Suppressor macrophage treated with lipopolysaccharide for 1 hour (primary cell): ENCODE measurements at places on chromosomes 1 and 21.

GRCh38 chr1:112244131-112244530 is 151.9 kb upstream of the CTTNBP2NL start:
- no peak for DNase-seq

- peak; percentile 68 for DNase-seq
Observed at GRCh38 chr1:160219062-160219929, 14.1 kb downstream of the PEA15 start.

DNA sequence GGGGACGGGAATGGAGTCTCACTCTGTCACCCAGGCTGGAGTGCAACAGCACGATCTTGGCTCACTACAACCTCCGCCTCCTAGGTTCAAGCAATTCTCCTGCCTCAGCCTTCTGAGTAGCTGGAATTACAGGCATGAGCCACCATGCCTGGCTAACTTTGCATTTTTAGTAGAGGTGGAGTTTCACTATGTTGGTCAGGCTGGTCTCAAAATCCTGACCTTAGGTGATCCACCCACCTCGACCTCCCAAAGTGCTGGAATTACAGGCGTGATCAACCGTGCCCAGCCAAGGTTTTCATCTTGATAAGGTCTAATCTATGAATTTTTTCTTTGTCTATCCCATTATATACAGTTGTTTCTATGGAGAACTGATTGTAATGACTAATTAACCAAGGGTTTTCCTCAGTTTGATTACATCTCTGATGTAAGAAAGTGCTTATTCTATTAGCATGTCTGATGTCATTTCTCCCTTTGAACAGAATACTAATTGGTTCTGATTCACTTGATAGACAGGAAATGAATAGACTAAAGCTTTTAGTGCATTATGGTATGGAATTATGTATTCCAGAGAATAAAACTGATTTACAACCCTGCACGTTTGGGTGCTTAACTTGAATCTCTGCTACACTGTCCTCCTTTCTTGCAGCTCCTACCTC is 11.9 kb downstream of the PACC1 start:
- DNase-seq = peak; percentile 62

DNA sequence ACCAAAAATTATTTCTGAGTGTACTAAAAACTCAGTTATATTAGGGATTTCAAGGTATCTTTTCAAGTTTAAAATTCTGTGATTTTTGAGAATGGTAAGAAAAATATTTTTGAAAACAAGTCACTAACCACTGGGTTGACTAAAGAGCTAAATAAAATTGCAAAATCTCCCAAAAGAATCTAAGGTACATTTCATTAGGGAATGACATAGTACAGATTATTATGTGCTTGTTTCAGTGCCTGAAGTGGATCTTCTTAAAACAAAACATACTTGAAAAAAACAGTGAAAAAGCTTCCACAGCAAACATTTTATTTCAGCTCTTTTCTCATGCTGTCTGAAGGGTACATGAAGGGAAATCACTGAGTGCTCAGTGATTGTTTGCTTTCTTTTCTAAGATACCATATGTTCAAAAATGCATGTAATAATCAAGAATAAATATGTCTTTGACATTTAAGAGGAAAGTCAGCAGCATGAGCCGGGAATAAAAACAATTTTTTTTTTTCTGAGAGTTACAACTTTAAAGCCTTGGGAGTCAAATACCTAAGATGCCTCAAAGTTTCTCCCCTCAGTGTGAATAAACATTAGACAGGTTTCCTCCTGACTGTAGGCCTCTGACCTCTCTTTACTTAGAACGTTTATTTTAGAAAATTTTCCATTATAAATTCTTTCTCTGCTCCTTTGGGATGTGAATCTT is 200.7 kb downstream of the KCNT2 start:
- DNase-seq = no peak

DNA sequence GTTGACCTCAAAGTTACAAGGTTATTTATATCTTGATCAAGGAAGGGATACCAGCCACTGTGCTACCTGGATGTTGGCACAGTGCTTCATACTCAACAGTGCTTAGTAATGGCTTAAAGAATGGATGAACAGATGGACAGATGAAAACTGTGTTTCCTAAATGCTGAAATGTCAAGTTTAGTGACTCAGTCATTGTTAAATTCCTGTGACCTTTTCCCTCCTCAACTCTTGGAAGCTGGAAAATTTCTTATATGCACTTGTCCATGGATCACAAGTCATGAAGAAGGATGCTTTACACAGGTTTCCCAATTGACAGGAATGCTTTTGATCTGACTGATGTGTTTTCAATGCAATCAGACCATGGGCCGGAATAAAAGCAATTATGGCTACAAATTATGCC is 39.6 kb upstream of the SLC19A2 start:
- DNase-seq = no peak

GRCh38 chr1:16298653-16299052 is 53.6 kb downstream of the FBXO42 start:
- peak; percentile 11 for DNase-seq

GRCh38 chr1:90544356-90544755 is 172.7 kb downstream of the BARHL2 start:
- DNase-seq = no peak

DNA sequence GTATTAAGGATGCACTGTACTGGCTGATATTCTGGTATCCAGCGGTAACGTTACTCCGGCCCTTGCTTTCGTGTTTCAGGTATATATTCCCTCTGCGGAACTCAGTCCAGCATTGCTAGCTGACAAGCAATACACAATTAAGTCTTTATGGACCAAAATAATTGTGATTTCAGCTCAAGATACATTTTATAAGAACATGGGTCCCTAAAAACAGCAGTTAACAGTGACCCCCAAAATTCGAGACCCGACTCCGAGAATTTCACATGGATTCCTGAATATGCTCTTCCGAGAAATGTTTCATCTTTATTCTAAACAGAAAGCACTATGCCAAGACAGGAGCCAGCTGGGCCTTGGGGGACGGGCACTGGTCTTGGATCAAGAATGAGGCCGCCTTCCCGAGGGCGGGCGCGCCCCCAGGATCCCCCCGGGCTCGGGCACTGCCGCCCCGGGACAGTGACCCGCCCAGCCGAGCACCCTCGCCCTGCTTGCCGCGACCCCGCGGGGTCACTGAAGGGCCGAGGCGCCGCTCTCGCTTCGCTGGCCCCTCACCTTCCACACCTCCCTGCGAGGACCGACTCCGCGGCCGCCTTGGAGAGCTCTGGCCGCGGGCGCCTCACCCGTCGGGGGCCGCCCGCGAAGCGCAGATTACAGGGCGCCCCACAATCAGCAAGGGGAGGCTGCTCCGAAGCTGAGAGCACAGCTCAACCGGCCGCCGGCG is 610 bp downstream of the SCYL3 start:
- DNase-seq = peak; percentile 56

GRCh38 chr1:199020904-199021303 is 382.1 kb downstream of the PTPRC start:
- DNase-seq = no peak

DNA sequence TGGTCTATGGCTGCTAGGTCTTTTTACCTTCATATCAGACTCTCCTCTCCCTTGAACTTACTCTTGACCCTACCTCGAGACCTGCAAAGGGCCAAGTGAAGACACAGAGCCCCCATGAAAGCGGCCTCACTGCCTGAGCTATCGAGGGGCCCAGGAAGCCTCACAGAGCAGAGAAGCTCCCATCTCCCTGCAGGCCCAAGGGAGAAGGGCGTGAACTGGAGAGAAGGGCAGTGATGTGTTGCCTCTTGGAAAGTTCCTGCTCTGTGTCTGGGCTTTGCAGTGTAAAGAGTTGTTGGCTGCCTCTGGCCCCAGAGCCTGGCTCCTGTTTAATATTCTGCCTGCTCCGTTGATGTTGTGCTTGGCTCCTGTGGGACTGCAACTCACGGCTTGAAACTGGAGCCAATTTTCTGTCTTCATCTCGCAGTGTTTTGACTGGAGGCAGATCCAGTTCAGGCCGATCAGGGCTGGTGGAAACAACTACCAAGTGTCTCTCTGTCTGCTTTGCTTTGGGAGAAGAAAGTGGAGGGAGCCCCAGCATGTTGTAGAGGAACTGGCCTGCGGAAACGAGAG is 4.3 kb downstream of the SERTAD4 start:
- no peak for DNase-seq

GRCh38 chr1:206108635-206109034 is 8.6 kb downstream of the AVPR1B start:
- no peak for DNase-seq

DNA sequence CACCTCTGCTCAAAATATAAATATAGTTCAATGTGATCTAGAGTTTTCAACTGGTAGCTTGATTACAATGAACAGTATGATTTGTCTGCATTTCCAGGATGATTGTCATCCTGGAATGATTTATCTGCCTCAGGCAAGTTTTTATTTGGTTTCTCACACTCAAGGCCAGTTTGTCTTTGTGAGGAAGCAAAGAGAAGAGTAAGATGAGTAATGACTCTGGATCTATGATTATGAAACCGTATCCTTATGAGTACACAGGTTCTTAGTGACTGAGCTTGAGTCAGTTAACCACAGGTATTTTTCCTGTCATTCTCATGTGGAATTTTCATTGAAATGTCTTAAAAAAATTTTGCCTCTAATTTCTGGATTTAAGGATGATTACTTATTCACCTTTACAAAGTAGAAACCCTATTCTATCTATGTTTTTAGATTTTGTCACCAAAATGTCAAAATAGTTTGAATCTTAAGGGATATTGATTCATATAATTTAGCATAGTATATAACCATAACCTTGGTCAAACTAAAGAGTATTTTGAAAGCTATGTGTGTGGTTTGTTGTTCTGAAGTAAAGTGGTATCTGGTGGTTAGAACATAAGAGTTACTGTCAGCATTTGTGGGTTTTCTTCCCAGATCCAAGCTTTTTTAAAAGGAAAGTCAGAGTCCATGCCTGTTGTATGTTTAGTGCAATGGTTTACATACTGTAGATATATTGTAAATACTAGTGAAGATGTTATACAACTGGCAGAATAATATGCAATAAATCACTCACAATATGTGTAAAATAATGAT is 145.0 kb downstream of the RASAL2 start:
- peak; percentile 64 for DNase-seq

GRCh38 chr1:161486806-161487741 is 18.2 kb upstream of the FCGR2A start:
- peak; percentile 86 for DNase-seq

DNA sequence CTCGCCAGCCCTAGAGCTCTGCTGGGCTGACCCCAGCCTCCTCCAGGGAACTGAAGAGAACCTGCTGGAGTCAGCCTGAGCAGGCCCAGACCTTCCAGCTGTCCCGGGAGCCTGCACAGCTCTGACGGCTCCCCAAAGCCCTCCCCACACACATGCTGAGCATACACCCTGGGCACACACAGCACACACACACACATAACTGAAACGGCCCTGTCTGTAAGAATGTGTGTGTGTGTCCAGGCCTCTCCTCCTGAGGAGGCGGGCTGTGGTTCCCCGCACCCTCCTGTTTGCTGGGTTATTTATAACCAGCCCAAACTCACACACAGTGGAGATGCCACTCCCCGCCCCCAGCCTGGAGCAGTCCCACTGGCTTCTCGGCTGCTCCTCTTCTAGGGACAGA is 20.2 kb downstream of the SDC3 start:
- DNase-seq = no peak

DNA sequence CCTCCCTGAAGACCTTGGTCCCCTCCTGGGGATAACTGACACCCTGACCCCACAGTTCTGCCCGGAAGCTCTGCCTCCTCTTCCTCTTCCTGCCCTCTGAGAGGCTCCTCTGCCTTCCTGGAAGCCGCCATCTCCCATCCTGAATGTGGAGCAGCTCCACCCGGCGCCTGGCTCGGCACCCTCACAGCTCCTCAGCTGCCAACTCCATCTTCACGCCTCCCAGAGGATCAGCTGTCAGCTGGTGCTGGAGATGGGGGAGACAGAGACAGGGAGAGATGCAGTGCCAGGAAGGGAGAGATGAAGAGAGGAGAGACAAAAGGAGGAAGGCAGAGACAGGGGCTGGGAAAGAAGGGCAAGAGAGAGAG is 210.4 kb upstream of the CSF3R start:
- no peak for DNase-seq
